Naive thymus-derived CD8-positive, alpha-beta T cell (primary cell): ENCODE measurements at places on chromosomes 16 and 17.

DNA sequence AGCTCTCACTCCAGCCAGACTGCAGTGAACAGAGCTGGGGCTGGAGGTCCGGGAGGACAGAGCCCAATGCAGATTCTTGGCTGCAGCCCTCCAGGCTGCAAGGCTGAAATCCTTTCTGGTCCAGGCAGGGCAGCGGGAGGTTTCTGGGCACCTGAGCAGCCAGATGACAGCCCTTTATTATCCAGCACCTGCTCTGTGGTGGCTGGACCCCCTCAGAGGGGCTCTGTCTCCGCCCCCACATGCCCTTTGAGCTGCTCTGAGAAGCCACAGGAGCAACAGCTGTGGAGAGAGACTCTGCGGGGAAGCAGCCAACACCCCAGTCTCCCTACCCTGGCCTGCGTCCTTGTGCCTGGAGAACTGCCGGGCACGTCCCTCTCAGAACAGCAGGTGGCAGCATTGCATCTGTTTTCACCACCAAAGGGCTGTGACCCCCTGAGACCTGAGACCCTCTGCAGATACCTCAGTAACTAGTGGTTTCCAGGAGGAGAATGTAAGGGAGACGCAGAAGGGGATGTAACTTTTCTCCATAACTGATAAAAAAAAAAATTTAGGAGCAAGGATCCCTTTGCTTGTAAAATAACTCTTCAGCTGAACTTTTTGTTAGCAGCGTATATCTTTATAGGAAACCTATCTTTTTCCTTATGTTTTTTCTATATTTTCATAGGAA is 3.7 kb upstream of the CNP start:
- DNase-seq, result peak; percentile 50

DNA sequence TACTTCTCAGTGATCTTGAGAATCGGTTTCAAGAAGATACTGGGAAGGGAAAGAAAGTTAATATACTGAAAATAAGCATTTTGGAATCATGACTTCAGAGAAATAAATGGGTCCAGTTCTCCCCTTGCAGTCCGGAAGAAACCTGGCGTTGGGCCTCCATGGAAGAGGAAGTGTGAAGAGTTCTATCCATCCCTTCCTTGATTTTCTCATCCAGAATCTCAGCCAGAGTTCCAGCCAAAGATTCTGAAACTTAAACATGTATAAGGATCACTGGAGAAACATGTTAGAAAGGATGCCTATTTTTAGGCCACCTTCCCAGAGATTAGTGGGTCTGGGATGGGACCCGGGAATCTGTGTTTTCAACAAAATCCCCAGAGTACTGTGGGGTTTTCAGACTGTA is 8.7 kb upstream of the GAS7 start:
- DNase-seq, result no peak

GRCh38 chr17:37714897-37715296 is 30.0 kb downstream of the HNF1B start:
- no peak for DNase-seq

DNA sequence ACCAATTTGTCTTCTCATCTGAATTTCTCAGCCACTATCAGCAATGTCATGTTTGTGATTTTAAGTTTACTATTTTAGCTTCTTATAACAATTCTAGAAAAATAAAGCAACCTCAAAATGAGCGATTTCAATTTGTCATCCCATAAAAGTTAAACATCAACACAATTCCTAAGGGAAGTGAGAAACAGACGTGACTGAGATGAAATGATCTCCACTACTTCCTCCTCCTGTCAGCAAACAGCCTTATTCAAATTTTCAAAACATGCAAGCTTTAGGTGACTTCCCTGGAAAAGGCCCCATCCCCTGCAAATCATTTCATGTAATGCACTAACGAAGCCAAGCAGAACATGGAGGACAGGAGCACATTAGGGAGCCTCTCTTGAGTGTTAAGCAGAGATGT is 64.9 kb downstream of the ZNF652 start:
- no peak for DNase-seq
